ENCODE measurements at places on chromosomes 1 and 21.

DNA sequence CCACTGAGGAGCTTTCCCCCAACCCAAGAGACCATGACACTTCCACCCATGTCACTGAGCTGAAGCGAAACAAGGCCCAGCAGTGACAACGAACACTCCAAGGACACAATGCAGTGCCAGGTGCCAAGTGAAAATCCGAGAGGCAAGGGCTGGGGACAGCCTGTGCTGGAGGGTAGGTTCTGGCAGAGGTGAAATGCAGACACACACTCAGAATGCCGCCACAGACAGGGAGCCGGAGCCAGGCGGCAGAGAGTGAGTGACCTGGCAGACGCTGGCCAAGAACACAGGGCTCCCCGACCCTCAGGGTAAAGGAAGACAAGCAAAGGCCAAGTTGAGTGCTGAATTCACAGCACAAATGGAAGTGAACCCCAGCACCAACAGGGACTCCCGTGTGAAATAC is 78.9 kb downstream of the CD46 start:
- DNase-seq: no peak

DNA sequence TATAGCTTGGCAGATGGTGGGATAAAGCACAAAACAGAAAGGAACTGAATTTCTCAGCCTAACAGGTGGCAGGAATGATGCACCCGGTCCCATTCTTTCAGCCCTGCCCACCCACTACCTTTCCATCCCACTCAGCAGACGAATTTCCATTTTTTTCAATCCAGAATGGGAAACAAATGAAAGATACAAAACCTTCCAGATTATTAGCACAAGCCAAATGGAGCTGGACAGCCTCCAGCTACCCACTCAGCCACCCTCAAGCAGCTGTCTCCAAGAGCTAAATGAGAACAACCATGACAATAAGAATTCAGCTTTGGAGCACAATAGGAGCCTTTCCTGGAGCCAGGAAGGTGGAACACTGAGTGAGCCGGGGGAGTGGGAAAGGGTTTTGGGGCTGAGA is 96.3 kb upstream of the ST6GALNAC5 start:
- no peak for DNase-seq

DNA sequence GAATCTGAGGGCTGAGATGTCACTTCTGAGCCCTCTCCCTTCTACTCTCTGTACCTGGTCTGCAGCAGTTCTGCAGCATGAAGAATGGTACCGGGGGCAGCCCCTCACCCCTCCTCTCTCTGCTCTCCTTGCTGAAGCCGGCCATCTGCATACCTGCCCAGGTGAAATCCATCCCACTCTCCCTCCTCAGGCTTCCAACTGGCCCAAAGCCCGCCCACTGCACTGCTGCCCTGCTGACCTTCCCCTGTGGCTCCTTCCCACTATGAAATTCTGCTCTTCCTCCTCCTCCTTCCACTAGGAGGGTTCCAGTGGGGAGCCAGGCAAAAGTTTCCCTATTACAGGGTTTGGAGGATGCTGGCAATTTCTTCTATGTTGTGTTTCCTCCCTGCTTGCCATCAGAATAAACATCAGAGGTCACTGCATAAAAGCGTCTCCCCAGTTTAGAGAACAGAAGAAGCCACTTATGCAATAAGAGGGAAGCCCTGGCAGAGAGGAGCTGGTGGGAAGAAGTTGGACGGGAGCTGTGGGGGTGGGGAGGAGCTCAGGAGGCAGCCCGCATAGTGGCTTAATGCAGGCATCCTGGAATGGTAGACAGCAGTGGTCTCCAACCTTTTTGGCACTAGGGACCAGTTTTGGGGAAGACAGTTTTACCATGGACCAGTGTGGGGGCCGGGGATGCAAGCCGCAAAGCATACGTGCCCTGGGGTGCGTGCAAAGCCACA is 30.3 kb downstream of the TMCO4 start:
- DNase-seq: no peak

GRCh38 chr1:203321273-203322052 is 16.1 kb downstream of the BTG2 start:
- DNase-seq: no peak

DNA sequence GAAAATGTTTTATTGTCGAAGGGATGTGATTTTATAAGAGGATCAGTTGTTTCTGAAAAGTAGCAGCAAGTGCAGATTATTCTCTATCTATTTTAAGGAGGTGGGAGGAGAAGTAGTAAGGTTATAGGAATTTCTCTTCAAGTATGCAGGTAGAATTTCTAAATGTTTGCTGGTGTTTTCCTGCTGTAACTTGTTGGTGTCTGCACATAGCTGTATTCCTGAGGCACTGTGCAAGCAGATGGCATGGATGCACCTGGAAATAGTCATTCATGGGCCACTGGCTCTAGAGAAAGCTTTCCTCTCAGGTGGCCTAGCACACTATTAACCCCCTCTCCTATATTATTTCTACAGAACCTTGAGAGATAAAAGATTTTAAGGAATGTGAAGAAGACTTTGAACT is 30.3 kb upstream of the PODN start:
- no peak for DNase-seq

DNA sequence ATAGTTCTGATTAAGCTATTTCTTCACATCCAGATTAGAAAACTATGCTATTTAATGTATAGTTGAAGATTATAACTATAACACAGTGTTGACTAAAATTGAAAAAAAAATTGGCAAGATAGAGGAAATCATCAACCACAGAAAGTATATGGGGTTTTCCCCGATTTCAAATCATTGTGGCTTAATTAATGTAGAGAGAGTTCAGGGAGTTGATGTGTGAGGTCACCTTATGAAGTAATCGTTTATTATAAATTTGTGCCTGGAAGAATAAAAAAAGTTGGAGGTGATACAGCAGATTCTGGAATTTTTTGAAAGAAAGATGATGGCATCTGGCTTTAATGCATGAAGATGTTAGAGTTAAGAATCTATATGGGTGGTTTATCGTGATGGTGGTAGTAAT is 84.3 kb downstream of the PTGS2 start:
- DNase-seq: no peak

DNA sequence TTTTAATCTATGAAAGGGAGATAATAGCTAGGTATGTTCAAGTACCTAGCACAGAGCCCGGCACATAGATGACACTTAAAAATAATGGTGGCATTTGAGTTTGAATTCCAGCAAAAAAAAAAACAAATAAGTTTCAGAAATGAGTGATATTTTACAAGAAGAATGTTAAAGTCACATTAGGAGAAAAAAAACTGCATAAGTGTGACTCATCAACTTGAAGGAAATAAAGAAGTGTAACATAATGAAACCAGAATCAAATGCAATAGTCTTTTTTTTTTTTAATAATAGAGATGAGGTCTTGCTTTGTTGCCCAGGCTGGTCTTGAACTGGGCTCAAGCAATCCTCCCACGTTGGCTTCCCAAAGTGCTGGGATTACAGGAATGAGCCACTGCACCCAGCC is 17.1 kb downstream of the DNASE2B start:
- DNase-seq: no peak

GRCh38 chr1:31627930-31628559 is 10.6 kb downstream of the HCRTR1 start:
- no peak for DNase-seq

GRCh38 chr21:43719748-43720538 is 1.0 kb downstream of the PDXK start:
- no peak for DNase-seq

DNA sequence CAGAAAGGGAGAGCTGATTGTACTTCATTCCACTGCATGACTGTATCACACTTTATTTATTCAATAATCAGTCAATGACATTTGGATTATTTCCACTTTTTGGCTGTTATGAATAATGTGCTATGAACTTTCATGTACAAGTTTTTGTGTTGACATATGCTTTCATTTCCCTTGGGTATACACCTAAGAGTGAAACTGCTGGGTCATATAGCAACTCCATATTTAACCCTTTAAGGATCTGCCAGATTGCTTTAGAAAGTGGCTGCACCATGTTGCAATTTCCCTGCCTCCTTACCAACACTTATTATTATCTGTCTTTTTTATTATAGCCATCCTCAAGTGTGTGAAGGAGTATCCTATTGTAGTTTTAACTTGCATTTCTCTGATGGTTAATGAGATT is 108.8 kb upstream of the KCNK1 start:
- no peak for DNase-seq

GRCh38 chr21:44090325-44090724 is 16.9 kb upstream of the PWP2 start:
- DNase-seq: no peak

DNA sequence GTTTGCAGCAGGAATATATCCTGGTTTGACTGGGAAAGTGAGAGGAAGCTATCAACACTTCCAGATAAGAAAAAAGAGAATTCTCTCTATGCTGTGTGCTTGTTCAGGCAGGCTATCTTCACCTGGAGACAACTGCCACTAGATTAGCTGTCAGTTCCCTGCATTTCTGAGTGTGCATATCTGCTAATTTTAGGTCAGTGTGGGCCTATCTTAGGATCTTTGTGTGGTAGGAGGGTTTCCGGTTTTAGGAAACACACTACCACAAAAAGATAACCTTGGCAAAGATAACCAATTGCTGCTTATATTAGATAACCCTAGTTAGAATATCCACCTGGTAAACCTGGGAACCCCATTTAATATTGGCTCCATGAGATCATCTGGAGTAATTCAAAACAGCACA is 22.5 kb upstream of the GBP5 start:
- DNase-seq: no peak

- DNase-seq: no peak
These were observed 5.9 kb upstream of the TTC22 start for GRCh38 chr1:54806931-54807611.

DNA sequence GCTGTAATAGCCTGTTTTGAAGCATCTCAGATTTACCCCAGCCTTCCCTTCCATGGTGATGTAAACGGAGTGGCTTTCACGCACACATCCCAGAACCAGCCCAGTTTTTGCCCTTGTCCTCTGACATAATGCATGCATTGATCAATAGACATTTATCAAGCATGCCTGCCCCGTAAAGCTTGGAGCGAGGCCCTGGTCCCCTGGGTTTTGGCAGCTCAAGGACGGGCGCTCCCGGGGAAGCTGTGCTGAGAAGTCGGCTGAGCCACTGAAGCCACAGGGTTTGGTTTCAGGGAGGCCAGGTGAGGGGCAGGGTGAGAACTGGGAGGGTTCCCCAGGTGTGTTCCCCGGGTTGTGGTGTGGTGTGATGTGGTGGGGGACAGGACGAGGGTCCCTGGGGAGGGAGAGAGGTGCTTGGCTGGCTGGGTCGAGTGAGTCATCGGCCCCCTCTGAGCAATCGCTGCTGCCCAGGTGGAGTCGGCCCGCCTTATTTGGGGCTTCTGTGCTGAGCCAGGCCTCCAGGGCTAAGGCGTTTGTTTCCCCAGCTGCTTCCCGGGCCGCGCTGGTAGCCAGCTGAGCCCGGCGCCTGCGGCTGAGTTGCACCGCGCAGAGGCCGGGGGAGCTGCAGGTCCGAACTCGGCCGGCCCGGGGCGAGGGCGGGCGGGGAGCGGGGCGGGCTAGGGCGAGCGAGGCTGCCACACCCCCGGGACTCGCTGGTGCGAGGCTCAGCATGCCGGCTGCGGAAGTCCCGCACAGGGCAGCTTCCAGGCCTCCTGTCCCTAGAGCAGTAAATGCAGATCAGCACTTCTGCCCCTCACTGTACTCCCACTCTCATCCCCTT is 23.6 kb downstream of the ATP2B4 start:
- peak; percentile 69 for DNase-seq

- DNase-seq: no peak
These were observed 39.1 kb upstream of the ADAM30 start for GRCh38 chr1:119935373-119935772.

DNA sequence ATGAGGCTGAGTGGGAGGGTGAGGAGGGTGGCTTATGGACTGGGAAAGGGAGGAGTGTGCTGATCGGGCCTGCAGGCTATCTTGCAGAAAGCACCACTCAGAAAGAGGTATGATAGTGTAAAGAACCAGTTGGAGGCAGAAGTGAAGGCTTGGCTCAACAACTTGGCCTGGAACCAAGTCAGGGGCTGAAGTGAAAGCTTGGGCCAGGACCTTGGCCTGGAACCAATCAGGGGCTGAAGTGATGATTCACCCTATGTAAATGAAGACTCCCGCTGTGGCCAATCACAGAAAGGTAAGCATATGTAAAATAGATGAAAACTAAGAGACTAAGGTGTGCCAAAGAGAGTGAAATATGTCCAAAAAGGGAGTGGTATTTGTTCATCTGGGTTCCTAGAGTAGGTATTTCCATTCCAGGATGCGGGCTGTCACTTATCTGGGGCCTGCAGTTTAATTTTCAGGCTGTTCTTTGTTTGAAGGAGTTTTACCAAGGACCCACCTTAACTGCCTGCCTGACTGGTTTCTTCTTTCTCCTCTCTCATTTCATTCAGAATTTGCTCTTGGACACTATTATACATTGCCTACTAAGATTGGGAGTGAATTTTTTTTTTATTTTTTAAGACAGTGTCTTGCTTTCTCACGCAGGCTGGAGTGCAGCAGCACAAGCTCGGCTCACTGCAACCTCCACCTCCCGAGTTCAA is 5.1 kb upstream of the RFX5 start:
- DNase-seq: no peak

DNA sequence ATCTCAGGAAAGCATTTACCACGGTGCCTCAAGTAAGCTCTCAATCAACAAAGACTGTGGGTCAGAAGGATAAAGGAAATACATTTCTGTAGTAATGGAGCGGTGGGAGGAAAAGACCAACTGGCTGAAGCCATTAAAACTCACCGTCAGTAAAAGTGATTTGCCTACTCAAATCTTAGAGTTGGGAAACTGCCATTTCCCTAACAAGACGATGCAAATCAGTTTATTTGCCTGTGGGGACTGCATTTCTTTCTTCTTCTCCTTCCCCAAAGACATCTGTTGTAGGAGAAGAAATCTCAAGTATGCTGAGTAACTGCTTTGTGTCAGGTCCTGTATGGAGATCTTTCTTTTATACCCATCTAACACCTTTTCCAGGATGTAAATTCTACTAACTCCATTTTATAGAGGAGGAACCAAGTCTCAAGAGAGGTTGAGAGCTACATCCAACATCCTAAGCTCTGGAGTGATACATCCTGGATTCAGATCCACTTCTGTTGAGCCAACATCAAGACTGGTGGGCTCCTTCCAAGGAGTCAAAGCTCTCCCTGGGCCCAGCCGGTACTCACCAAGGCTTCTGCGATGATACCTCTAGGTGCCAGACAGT is 219.3 kb upstream of the FGGY start:
- no peak for DNase-seq

- DNase-seq: no peak
These were observed 4.1 kb downstream of the TEX38 start for GRCh38 chr1:46675549-46676314.

DNA sequence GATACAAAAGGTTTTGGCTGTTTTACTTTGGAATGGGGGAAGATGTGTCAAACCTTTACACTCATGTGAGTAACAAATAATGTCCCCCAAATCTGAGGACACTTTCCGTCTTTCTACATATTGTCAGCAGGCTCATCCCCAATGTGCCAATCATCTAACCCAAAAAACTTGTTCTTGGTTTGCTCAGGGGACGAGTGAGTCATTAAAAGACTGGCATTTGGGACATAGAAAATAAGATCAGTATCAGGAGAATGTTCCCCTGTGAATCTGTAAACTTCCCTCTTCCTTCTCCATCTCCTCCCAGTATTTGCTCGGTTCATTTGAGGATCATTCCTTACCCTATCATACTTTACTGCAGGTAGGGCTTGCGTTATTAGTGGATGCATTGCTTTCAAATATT is 194.1 kb upstream of the RUNX1 start:
- no peak for DNase-seq
